MCF 10A (cell line): ENCODE measurements at places on chromosomes 4 and X.

GRCh38 chr4:146134761-146135445, 40.6 kb upstream of the LSM6 start:
- peak; percentile 89 for DNase-seq

DNA sequence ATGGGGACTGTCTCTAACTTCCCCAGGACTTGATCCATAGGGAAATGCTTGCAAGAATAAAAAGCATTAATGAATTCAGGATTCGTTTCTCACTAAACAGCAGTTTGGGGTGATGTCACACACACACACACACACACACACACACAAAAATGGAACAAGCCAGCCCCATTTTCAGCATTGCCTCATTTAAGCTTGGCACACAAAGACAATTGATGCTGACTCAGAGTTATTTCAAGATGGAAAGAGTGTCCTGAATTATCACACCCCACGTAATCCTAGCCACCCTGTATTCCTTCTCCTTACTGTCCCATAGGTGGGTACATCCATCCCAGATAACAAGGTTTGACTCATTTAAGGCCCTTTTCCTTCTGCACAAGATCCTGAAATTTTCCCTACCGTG, 345.1 kb upstream of the HS3ST1 start:
- peak; percentile 36 for DNase-seq

DNA sequence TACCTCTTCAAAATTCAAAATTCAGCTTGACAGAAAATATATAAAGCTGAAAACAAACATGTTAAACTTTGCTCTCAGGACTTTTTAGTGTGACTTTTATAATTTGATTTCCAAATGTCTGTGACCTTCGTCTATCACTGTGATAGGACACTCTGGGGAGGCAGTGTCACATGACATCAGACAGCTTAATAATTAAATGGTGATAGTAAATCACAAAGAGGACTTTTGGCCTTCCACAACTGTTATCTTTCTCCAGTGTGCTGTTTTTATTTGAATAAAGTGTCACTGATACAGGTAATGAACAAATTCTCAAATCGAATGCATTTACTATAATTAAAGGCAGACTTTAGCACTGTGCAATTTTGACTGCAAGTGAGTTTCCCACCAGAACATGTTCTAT, 83.1 kb downstream of the MID1 start:
- no peak for DNase-seq

GRCh38 chrX:130110379-130111219, at the start of gene ELF4:
ELF4 (minus strand) TSS chrX:130110497; CDS start chrX:130081330, 29,167 bp downstream.
- DNase-seq, result peak; percentile 79

- DNase-seq, result no peak
These were observed 11.4 kb downstream of the FRAS1 start for GRCh38 chr4:78068481-78068880.

GRCh38 chr4:129064717-129065116, 28.6 kb downstream of the SCLT1 start:
- peak; percentile 44 for DNase-seq

GRCh38 chr4:157992038-157992705, 180.7 kb downstream of the GASK1B start:
- DNase-seq, result peak; percentile 79

DNA sequence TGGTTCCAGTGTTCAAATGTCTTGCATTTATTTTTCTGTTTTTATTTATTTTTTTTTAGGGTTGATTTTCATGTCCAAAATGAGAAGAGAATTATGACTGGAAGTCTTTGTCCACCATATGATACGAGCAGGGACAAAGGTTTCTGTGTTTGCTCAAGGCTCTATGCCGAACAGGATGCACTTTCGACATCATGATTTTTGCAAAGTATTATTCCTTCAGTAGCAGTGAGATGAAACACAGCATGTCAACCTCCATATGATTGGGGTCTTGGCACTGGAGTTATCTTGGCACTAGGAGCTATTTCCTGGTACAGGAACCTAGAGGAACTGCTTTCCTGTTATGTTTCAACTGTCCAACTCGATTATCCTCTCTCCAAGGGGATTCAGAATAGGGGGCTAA, 72.6 kb downstream of the UCHL1 start:
- no peak for DNase-seq

- no peak for DNase-seq
These were observed 503.2 kb downstream of the PACRGL start for GRCh38 chr4:21203416-21203815.

- no peak for DNase-seq
These were observed 149.3 kb upstream of the GLRA2 start for GRCh38 chrX:14380044-14380443.

DNA sequence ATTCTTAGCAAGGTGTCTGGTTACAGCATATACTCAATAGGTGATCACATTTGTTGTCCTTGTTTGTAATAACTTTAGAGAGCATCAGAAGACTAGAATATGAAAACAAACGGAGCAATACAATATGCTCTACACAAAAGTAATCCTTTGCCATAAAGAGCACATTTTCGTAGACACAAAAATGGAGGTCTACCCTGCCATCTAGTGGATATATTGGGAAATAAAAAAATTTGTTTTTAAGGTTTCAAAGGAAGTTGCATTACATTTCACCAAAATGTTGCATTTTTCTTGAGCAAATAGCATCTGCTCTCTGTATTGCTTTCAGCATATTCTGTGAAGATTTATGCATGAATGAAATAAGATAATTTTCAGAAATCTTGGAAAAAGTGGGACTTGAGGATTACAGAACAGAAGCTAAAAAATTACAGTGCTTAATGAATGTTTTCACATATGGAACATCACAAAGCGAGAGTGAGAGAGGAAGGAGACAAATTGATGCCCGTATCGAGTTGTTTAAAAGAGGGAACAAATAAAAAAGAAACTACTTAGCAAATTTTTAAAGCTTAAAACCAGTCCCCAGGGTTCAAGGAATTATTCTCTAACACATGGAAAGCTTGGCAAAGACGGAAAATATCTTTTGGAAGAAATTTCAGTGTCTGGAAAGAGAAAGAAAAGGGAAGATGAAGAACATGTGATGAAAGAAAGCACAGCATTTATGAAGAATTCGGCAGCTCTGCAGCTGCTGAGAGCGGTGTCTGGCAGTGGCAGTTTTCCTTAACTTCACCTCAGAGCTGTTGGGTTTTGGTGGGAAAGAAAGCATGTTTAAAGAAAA, 390.1 kb downstream of the ANKRD50 start:
- DNase-seq, result peak; percentile 59

DNA sequence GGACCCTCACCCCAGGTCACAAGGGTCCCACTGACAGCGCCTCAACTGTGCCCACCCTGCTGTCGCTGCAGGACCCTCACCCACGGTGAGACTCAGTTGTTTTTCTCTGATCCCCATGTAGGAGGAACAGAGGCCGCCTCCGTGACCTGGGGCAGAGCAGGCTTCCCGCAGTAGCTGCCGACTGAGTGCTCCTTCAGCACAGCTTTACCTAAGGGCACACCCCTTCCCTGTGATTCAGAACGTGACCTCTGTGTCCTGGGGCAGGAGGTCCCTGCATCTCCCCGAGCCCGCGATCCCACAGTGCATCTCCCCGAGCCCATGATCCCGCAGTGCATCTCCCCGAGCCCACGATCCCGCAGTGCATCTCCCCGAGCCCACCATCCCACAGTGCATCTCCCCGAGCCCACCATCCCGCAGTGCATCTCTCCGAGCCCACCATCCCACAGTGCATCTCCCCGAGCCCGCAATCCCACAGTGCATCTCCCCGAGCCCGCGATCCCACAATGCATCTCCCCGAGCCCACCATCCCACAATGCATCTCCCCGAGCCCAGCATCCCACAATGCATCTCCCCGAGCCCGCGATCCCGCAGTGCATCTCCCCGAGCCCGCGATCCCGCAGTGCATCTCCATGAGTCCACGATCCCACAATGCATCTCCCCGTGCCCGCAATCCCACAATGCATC, 23.6 kb downstream of the PPP2R3B start:
- DNase-seq, result no peak

DNA sequence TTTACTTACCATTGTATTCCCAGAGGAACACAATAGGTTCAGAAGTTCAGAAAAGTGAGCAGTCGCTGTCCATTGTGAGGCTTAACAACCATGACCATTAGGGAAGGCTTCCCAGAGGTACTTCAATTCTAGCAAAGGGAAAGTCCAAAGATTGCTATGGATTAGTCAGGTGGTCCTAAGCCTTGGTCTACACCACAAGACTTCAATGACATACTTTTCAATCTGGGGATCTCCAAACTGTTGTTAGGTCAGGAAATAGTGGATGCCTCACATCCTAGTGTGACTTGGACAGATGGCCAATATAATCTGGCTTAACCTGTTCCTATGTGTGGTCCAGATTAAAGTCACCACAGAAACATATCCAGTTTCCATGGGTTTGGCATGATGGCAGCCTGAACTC, 118.0 kb downstream of the SPCS3 start:
- no peak for DNase-seq

DNA sequence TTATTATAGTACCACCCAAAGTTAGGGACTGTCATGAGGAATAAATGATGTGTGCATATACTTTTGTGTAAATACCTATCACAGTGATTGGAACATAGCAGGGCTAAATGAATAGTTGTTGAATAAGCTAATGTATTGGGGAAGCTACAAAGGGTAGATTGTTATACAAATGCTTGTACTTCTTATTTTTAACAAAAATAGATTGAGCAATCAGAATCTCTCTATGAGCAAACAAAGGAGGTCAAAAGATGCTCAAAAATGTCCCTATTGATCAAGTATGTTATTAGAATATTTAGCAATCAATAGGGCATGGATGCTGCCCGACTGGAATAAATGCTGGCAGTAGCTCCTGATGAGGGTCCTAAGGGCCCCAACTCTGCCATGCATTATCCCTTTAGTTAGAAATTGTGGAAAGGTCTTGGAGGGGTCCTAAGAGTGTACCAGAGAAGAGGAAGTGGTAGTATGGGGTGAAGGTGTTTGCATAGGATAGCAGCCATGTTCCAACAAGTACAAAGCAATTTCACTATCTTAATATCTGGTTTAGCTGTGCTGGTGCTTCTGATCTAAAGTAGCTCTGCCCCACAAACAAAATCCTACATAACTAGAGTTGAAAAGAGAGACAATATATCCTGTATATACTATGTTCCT, 33.1 kb upstream of the TAPT1 start:
- no peak for DNase-seq

DNA sequence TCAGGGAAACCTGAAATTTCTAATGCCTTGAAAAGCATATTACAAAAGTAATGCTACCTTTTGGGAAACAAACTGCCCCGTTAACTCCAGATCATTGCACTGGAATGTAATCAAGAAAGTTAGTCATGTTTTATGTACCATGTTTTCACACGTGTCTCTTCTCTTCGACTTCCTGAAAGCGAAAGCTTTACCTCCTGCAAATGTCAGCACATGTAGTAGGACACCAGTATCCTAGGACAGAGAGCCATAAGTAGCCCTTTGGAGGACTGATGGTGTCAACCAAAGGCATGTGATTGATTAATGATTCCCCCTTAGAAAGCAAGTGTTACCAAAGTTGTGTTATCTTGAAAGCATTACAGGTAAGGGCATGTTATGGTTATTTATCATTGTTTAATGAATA, 8.8 kb upstream of the MND1 start:
- DNase-seq, result peak; percentile 40

- DNase-seq, result no peak
These were observed 239.1 kb downstream of the FRAS1 start for GRCh38 chr4:78296261-78296660.

DNA sequence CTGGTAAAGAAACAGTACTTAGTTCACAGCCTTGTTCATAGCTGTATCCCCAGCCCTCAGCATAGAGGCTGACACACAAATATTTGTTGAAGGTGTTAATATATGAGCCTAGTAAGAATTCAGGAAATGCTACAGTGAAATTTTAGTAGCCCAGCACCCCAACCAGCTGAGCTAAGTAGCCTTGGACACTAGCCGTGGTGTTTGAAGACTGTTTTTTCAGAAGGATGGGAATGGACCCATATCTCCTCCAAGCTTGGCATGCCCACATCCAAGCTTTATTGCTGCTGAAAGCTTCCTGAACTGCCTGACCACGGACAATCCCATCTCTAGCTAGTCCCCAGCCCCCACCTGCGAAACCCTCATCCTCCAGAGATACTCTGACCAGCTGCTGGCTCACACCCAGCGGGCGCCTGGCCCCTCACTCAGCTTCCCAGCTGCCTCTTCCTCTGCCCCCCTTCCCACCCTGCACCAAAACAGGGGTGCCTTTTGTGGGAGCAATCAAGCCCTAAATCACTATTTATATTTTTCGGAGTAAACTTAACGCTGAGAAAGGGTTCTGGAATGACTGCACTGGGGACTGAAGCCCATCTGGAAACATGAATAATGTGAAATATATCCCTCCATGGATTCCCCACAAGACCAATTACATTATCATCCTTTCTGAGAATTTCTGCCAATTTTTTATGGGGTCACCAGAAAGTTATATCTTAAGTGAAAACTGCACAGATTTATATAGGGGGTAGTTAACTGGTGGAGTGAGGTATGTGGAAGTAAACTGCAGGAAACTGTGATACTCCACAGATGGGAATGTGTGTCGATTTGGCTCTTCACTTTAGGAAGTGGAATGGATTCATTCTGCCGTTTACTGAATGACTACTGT, 41.1 kb upstream of the CBR4 start:
- DNase-seq, result no peak

- no peak for DNase-seq
These were observed 175.5 kb downstream of the MAPK10 start for GRCh38 chr4:86184216-86184900.

DNA sequence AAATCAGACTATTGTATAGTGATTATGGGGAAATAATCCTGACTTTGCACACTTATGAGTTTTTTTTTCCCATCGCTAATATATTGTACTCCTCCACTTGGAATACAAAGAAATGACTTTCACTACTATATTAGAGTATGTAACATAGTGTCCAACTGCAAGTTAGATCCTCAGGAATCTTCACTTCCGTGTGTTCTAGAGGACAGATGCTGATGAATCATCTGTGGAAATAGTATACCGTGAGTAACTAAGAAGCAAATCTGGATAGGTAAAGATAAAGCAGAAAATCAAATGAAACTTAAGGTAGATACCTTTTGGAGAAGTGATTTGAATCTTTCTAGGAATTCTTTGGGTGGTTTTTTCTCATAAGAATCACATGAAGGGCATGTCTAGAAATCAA, 8.3 kb downstream of the IL21 start:
- DNase-seq, result peak; percentile 32

- DNase-seq, result peak; percentile 25
These were observed 419 bp downstream of the ADD1 start for GRCh38 chr4:2843941-2844584.

DNA sequence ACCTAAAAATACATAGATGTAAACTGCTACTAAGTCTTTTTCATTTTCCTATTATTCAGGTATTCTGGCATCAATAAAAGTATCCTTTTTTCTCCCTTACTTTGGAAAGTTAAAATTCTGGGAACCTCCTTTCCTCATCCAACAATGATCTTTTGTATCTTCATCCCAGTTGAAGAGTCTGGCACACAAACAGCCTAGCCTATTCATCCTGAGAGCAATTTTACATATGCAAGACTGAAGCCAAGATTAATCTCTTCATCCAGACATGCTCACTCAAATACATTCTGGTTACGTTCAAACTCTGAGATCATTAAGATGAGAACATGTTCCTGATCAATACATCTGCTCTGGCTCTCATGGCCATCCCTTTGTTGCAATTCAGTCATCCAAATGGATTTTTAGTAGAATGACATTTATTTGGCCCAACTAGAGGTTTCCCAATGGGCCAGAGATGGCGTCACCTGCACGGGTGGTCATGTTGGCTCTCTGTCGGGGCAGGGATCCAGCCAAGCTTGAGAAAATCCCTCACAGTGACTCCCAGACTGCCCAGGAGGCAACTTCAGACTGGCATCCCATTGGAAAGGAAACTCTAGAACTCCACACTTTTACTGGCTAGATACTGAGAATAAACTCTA, 135.3 kb upstream of the VCX2 start:
- no peak for DNase-seq
